ENCODE measurements at places on chromosomes 4 and X. TPM values are rescaled to one million over a fixed set of nuclear protein-coding genes. Genes with fewer than 3 reads are reported as not detected.

GRCh38 chr4:57055886-57056285 is 54.3 kb downstream of the IGFBP7 start:
- peaks cover 30% of the 10 kb centered on the region for H3K27me3 ChIP-seq
- no peak for DNase-seq
- no peaks in the 10 kb centered on the region for H3K36me3 ChIP-seq
- no peak overlapping the region for H3K27ac ChIP-seq
- H3K4me1 ChIP-seq = no peaks in the 10 kb centered on the region

DNA sequence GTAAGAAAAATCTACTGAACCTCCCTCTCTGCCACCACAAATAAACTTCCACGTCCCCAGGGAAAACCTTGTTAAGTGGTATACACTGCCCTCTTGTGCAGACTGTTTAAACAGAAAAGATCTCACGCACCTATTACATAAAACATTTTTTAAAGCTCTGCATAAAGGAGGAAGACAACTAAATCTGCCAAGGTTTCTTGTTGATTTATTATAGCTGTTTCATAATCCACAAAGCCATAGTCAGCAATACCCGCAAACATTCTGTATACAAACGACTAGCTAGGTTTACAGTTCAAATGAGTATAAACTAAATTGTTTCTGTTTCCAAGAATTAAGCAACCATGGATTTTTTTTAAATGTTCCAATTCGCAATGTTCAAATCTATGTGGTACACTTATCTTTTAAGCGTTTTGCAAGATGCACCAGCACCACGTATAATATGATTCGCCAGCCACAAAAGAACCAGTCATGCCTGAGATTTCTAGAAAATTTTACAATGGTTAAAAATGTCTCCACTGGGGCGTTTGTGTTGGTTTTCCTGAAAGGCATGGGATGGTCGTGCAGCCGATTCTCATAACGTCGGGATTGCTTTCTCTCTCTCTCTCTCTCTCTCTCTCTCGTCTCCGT is 164.6 kb downstream of the PRKX start:
- H3K27me3 ChIP-seq = peaks cover 10% of the 10 kb centered on the region
- DNase-seq = no peak
- no peak overlapping the region for H3K4me3 ChIP-seq
- no peaks in the 10 kb centered on the region for H3K36me3 ChIP-seq
- no peaks in the 10 kb centered on the region for H3K4me1 ChIP-seq

GRCh38 chr4:74623041-74623440 is 171.3 kb downstream of the BTC start:
- H3K4me1 ChIP-seq = peaks cover 31% of the 10 kb centered on the region
- H3K27me3 ChIP-seq = peaks cover 10% of the 10 kb centered on the region
- H3K27ac ChIP-seq = no peak overlapping the region
- H3K36me3 ChIP-seq = no peaks in the 10 kb centered on the region
- DNase-seq = no peak

GRCh38 chr4:29718136-29718535 is 1002.0 kb upstream of the PCDH7 start:
- H3K36me3 ChIP-seq = no peaks in the 10 kb centered on the region
- H3K27ac ChIP-seq = no peak overlapping the region
- DNase-seq = no peak
- no peaks in the 10 kb centered on the region for H3K4me1 ChIP-seq

Gene XAGE3
- not detected for total RNA-seq

DNA sequence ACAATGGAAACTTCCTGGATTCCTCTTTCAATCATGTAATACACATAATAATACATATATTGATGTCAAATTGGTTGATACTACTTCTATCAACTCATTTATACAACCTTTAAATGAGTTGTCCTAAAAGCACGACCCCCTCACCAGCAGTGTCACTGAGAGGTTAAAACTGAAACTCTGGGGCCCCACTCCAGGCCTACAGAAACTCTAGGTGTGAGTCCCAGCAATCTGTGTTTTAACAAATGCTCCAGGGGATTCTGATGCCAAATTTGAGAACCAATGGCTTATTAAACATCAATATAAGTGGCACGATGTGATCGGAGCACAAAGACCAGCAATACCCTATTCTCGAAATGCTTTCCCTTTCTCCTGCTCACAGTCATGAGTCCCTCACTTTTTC is 47.9 kb downstream of the ATP8A1 start:
- H3K36me3 ChIP-seq = peaks cover 24% of the 10 kb centered on the region
- H3K27me3 ChIP-seq = no peaks in the 10 kb centered on the region
- H3K4me1 ChIP-seq = peaks cover 49% of the 10 kb centered on the region
- no peak overlapping the region for H3K4me3 ChIP-seq

Gene AFM
- total RNA-seq = not detected

Gene SLC30A9
- 29.3 TPM for total RNA-seq

Gene HERC5
- 12.3 TPM for total RNA-seq

Gene GYPA
- total RNA-seq = not detected

Gene BST1
- total RNA-seq = 0.49 TPM

DNA sequence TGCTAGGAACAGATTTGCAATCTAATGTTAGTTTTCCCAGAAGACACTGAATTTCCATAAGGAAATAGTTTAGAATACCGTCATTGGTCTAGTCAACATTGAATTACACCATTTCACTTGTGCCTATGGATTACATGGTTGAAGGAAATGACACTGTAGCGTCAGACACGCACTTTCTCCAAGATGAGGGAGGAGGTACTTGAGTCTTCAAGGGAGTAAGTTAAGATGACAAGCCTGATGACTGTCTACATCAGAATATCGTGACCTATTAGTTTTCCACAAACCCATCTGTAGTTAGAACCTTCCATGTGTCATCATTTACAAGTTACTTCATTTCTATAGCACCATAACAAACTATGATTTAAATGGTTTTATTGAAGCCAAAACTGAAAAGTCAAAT is 153.7 kb downstream of the AMELX start:
- no peak for DNase-seq
- H3K4me3 ChIP-seq = no peak overlapping the region
- peaks cover 15% of the 10 kb centered on the region for H3K27me3 ChIP-seq
- no peaks in the 10 kb centered on the region for H3K36me3 ChIP-seq
- H3K4me1 ChIP-seq = no peaks in the 10 kb centered on the region

Gene CCDC160
- not detected for total RNA-seq

DNA sequence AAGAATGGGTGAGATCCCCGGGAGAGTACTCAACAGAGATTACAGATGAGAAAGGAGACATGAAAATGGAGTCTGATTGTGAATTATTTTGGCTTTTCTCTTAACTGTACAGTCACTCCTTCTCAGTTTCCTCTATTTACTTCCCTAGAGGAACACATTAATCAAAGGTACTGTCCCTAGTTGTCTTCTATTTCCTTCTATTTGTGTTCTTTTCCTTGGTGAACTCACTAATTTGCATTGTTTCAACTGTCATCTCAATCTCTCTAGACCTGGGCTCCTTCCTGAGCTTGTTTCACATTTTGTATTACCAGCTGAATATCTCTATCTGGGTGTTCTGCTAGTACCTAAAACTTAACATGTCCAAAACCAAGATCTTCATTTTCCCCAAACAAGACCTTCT is 59.8 kb downstream of the ABCB7 start:
- H3K4me3 ChIP-seq = no peak overlapping the region
- H3K27ac ChIP-seq = no peak overlapping the region
- DNase-seq = no peak
- H3K36me3 ChIP-seq = peaks cover 22% of the 10 kb centered on the region
- peaks cover 11% of the 10 kb centered on the region for H3K4me1 ChIP-seq
- no peaks in the 10 kb centered on the region for H3K27me3 ChIP-seq

Gene SEL1L3
- total RNA-seq = 52.7 TPM

DNA sequence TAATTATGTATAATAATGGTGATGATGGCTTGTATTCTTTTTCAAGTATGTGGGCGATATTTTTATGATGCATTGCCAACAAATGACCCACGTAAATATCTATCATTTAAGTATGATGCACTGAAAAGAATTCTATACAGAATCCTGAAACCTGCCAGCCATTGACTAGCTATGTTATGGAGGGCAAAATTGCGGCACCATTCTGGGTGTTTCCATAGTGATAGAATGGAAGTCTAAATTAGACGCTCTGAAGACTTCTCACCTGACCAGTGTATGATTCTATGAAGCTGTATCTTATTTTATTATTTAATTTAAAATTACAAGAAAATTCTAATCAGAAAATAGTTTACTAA is 677 bp upstream of the CENPC start:
- peaks cover 44% of the 10 kb centered on the region for H3K4me1 ChIP-seq
- H3K36me3 ChIP-seq = peaks cover 22% of the 10 kb centered on the region
- no peak for DNase-seq
- no peaks in the 10 kb centered on the region for H3K27me3 ChIP-seq
- H3K4me3 ChIP-seq = peak overlapping the region; percentile 98

DNA sequence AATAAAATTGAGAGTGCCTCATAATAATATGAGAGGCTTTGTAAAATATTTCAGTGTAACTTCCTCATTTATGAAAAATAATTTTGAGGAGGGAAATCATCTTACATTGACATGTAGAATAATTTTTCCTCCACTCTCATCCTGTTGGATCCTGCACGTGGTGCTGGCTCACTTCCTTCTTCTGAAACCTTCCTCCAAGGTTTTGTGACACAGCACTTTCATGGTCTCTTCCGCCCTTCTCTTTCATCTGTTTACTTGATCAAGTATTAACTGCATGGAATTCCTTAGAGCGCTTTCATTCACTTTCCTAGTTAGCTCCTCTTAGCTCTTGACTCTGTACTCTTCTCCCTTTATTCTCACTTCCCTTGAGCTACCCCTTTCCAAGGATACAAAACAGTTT is 246.5 kb downstream of the RAPGEF2 start:
- H3K27me3 ChIP-seq = no peaks in the 10 kb centered on the region
- no peak overlapping the region for H3K4me3 ChIP-seq
- H3K27ac ChIP-seq = no peak overlapping the region
- no peaks in the 10 kb centered on the region for H3K4me1 ChIP-seq
- DNase-seq = no peak

DNA sequence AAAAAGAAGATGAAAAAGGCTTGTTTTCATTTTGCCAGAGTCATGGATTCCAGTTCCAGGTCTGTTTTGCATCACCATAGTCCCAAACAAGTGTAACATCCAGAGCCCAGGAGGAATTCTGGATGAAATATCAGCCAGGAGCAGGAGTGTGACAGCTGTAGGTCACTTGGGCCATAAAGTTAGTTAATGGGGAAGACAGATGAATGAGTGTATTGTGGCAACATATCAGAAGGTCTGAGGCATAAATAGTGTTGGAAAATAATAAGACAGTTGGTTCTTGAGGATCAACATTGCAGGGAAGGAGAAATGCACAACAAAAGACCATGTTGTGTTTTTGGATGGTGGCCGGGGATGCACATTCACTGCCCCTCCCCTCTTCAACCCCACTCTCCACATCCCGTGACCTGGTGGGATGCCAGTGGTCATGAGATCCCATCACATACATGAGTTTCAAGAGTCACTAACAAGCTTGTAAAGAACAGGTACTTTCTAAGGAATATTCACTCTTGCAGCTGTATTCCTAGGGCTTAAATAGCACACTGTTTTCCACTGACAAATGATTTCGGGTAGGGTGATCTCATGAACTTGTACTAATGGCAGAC is 83.1 kb upstream of the IGFBP7 start:
- no peak for DNase-seq
- no peaks in the 10 kb centered on the region for H3K4me1 ChIP-seq
- peaks cover 45% of the 10 kb centered on the region for H3K27me3 ChIP-seq
- no peak overlapping the region for H3K27ac ChIP-seq

Gene TCEAL3
- 9.1 TPM for total RNA-seq

- H3K4me3 ChIP-seq = no peak overlapping the region
- no peak for DNase-seq
- H3K27me3 ChIP-seq = no peaks in the 10 kb centered on the region
Measured at GRCh38 chr4:106160560-106160959, 155.4 kb downstream of the TBCK start.

Gene MAGEE1
- 11.8 TPM for total RNA-seq

DNA sequence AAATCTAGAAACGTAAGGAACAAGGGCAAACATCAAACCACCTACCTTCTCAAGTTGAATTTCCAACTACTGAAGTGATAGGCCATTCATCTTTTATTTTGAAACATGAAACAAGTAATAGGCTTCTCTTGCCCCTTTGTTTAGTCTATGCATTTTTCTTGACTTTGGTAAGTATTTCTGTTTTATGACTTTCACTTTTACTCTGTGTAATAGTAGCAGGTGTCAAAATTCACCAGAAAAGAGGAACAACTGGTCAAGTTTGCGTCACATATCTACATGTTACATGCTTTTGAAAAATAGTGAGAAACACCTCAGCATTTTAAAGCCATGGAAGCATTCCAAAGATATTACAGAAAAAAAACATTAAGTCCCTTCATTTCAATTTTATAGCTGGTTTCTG is 157.1 kb upstream of the FTHL17 start:
- DNase-seq = no peak
- H3K27me3 ChIP-seq = peaks cover 7% of the 10 kb centered on the region
- H3K4me1 ChIP-seq = no peaks in the 10 kb centered on the region
- H3K4me3 ChIP-seq = no peak overlapping the region
- H3K27ac ChIP-seq = peak overlapping the region; percentile 13
- H3K36me3 ChIP-seq = no peaks in the 10 kb centered on the region

GRCh38 chrX:70476934-70477733 is 32.5 kb downstream of the DLG3 start:
- H3K4me3 ChIP-seq = no peak overlapping the region
- no peaks in the 10 kb centered on the region for H3K27me3 ChIP-seq
- no peak for DNase-seq
- peaks cover 5% of the 10 kb centered on the region for H3K36me3 ChIP-seq
- peaks cover 3% of the 10 kb centered on the region for H3K4me1 ChIP-seq

GRCh38 chr4:165532976-165533375 is 154.2 kb downstream of the CPE start:
- no peak for DNase-seq
- H3K4me1 ChIP-seq = no peaks in the 10 kb centered on the region
- H3K27ac ChIP-seq = no peak overlapping the region
- no peaks in the 10 kb centered on the region for H3K36me3 ChIP-seq
- peaks cover 7% of the 10 kb centered on the region for H3K27me3 ChIP-seq

- H3K4me1 ChIP-seq = no peaks in the 10 kb centered on the region
- no peak for DNase-seq
- H3K4me3 ChIP-seq = no peak overlapping the region
- H3K27ac ChIP-seq = peak overlapping the region; percentile 67
Measured at GRCh38 chr4:139207873-139208403, 30.9 kb upstream of the ELF2 start.

Gene RENBP
- 18.2 TPM for total RNA-seq

Gene SH3TC1
- 14.6 TPM for total RNA-seq

Gene OPHN1
- total RNA-seq = not detected

DNA sequence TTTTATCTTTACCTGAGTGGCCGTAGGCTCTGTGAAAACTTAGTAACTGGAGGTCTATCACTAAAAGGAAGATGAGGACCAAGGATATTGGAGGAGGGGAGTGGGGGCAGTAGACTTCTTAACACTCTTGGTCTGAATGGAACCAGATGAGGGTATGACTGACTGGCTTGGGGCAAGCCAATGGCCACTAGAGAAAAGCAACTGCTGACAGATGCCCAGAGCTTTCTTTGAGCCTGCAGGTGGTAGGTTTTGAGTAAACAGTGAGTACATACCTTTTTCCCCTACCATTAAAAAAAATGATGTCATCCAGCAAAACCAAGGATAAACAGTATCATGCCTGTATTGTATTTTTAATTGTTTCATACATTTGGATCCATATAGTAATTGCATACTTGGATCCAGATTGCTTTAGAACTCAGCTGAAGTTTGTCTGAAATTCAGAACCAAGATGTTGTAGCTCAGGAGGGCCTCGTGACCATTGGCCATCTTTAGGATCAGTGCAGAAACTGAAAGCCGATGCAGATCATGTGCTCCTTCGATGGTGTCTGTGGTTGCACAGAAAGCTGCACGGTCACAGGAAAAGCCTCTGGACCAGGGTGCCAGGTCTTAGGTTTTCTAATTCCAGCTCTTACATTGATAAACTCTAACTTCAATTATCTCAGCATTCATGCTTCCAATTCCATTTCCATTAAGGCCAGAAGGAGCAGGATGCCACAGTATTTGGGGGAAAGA is 131.0 kb downstream of the PDGFRA start:
- no peak overlapping the region for H3K27ac ChIP-seq
- no peak for DNase-seq
- no peaks in the 10 kb centered on the region for H3K36me3 ChIP-seq
- no peaks in the 10 kb centered on the region for H3K4me1 ChIP-seq
- peaks cover 18% of the 10 kb centered on the region for H3K27me3 ChIP-seq

Gene SPON2
- total RNA-seq = 16.5 TPM
